ENCODE measurements at places on chromosomes 5 and 9. TPM values are rescaled to one million over a fixed set of nuclear protein-coding genes. Genes with fewer than 3 reads are reported as not detected.

Gene SLC25A2
- 0.11 TPM for total RNA-seq

Gene PCDHGB5
- total RNA-seq = 0.50 TPM

Gene TRPM3
- total RNA-seq = 3.9 TPM

Gene GFRA3
- not detected for total RNA-seq

Gene TCF7
- total RNA-seq = 4.7 TPM

Gene FOXD4L4
- not detected for total RNA-seq

Gene TNFSF15
- total RNA-seq = not detected

Gene DCP2
- 38.3 TPM for total RNA-seq

Gene CCDC183
- total RNA-seq = 0.08 TPM

Gene CCT5
- 1,160 TPM for total RNA-seq

Gene KIF12
- total RNA-seq = not detected

Gene NEUROG1
- total RNA-seq = not detected

Gene SHOC1
- 0.37 TPM for total RNA-seq

Gene KCNV2
- total RNA-seq = not detected

Gene MARCOL
- total RNA-seq = not detected

Gene CER1
- not detected for total RNA-seq

Gene LECT2
- not detected for total RNA-seq

Gene SVEP1
- total RNA-seq = not detected

Gene OR1J2
- not detected for total RNA-seq

Gene CCNI2
- not detected for total RNA-seq

Gene SPIN1
- total RNA-seq = 36.4 TPM

Gene ALDH1A1
- 28.8 TPM for total RNA-seq

Data from SK-MEL-5 (cell line).